Stimulated activated CD8-positive, alpha-beta memory T cell treated with anti-CD3 and anti-CD28 coated beads, Interleukin-4, amount 100 ng/mL, for 4 hours (primary cell): ENCODE measurements at places on chromosomes 12 and 14.
A peak's percentile ranks its signal among the peaks of the same experiment; 100 is the strongest.

- DNase-seq: no peak
These were observed 1.3 kb downstream of the RAD52 start for GRCh38 chr12:948238-948637.

GRCh38 chr12:45730084-45730347 is 510 bp downstream of the ARID2 start:
- DNase-seq: no peak

GRCh38 chr12:89927226-89927698 is 218.6 kb upstream of the ATP2B1 start:
- no peak for DNase-seq

GRCh38 chr12:49937639-49938300 is 12.8 kb upstream of the AQP2 start:
- no peak for DNase-seq

GRCh38 chr14:93974299-93974698 is 2.1 kb downstream of the ASB2 start:
- no peak for DNase-seq

GRCh38 chr12:96985515-96986362 is 78.7 kb downstream of the NEDD1 start:
- no peak for DNase-seq

GRCh38 chr14:103126873-103127304 is 3.6 kb downstream of the TNFAIP2 start:
- DNase-seq: no peak

DNA sequence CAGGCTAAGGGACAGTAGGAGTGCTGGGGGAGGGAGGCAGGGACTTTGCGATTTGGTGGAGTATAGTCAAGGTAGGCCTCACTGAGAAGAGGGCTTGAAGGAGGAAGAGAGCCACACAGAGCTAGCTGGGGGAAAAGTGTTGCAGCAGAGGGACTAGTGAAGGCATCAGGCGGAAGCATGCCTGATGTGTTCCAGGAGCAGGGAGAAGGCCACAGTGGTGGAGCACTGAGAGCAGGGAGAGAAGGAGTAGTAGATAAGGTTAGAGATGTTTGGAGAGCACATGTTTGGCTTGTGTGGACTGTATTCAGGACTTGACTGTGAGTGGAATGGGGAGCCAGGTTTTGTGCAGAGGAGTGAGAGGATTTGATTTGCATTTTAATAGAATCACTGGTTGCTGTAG is 9.0 kb downstream of the FRMD6 start:
- no peak for DNase-seq

DNA sequence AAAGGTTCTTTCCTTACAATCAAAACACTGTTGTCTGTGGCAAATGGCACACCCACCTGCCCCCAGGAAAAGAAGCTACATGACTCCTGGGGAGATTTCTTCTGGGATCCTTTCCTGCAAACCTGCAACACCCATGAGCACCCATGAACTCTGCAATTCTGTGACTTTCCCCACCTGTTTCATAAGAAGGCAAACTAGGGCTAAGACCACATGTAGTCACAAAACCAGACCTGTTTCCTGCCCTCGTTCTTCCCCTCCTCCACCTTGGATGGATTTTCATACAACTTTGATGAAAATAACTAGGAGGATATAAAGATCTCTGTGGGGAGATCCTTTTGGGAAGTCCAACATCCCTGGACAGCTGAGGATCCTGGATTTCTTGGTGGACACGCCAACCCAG is 1084.7 kb downstream of the BCL11B start:
- DNase-seq: no peak

DNA sequence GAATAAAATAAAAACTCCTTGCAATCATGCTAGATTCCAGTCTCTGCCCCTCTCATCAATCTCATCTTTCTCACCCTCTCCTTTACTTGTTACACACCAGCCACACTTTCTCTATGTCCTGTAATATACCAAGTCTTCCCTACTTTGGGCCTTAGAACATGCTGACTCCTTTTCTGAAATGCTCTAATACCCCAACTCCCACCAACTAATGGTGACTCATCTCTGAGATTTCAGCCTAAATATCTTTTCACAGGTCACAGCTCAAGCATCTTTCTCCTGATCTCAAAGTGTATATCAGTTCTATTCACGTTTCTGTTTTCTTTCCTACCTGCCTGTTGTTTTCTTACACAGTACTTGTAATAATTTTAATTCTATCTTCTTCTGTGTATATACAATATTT is 378.9 kb upstream of the PRICKLE1 start:
- DNase-seq: no peak

DNA sequence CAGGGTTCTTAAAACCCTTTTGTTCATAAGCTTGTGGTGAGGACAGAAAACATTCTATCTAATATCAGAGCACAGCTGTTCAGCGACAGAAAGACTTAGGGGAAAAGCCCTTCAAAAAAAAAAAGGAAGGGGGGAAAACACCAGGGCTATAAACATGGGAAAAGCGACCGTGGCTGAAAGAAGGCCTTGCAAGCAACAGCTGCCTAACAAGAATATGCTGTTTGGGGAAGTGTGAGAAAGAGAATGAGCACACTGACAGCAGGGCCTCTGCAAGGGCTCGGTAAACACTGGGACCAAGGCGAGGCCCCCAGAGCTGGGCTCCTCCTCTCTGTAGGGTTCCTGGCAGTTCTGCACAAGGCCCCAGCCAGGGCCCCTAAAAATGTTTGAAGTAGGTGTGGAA is 27.4 kb upstream of the CCND2 start:
- no peak for DNase-seq

DNA sequence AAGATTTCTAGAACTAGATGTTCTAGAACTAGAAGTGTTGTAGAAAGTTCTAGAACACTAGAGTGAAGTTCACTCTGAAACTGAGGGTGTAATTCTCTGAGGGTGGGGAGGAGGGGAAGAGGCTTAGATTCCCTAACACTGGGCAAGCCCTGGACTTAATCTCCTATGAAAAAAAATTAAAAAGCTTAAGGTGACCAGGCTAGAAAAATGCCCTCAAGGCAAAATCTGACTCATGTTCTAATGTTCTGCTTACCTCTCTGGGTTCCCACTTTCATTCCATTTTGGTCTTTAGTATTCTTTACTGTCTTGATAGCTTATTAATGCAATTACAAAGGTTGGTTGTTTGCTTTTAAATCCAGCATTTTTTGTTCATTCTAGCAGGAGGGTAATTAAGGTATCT is 101.5 kb downstream of the KICS2 start:
- DNase-seq: no peak

DNA sequence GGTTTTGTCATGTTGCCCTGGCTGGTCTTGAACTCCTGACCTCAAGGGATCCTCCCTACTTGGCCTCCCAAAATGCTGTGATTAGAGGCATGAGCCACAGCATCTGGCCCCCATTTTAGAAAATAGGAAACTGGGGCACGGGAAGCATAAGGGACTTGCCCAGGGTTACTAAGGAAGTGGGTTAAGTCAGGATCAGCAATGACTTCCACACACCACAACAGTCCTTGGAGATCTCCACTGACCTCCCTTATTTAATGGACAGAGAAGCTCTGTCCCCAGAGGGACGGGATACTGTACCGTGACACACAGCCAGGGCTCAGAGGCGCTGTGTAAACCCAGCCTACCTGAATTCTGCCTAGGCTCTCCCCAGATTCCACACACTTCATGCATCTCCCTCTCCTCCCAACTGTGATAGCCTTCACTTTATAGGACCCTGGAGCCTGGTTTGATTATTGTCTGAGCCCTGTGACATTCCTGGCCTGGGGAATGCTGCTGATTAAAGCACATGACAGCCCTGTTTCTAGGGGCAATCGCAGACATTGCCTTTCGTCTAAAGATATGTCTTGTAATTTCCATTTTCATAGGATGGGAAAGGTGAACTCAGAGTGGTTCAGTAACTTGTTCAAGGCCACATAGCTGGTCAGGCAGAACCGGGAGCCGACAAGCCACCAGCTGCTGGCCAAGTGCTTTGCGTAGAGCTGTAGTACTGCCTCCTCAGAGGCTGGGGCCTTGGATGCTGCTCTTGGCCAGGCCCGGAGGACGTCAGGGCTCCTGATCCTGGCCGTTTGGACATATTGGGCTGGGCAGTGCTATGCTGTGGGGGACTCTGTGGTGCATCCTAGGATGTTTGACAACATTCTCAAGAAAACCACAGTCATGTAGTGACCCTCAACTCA is 20.8 kb downstream of the SERPINA1 start:
- DNase-seq: no peak

DNA sequence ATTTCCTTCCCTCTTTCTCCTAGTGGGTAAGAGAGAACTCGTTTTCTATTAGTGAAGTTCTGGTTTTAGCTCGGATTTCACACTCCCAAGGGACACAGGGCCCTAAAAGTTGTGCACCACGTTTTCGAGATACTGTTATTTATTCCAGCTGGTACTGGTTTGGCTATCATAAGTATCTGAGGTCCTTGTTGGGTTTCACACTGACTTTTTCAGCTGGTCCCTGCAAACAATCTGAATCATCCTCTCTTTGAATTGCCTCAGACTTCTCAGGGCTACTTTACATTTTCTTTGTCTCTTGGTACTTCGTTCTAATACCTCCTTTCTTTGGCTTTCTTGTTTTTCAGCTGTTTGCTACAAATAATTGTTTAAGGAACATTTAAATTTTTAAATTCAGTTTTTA is 75.7 kb downstream of the SCN8A start:
- no peak for DNase-seq

- no peak for DNase-seq
These were observed 28.8 kb upstream of the IGF1 start for GRCh38 chr12:102509123-102509626.

- DNase-seq: no peak
These were observed 707.9 kb downstream of the AACS start for GRCh38 chr12:125773033-125773640.

- DNase-seq: no peak
These were observed 43.1 kb downstream of the SOX5 start for GRCh38 chr12:23906329-23906728.

GRCh38 chr12:24839268-24839791 is 109.6 kb downstream of the BCAT1 start:
- DNase-seq: no peak

- peak; percentile 13 for DNase-seq
These were observed 27.9 kb downstream of the BORCS5 start for GRCh38 chr12:12384571-12385340.

DNA sequence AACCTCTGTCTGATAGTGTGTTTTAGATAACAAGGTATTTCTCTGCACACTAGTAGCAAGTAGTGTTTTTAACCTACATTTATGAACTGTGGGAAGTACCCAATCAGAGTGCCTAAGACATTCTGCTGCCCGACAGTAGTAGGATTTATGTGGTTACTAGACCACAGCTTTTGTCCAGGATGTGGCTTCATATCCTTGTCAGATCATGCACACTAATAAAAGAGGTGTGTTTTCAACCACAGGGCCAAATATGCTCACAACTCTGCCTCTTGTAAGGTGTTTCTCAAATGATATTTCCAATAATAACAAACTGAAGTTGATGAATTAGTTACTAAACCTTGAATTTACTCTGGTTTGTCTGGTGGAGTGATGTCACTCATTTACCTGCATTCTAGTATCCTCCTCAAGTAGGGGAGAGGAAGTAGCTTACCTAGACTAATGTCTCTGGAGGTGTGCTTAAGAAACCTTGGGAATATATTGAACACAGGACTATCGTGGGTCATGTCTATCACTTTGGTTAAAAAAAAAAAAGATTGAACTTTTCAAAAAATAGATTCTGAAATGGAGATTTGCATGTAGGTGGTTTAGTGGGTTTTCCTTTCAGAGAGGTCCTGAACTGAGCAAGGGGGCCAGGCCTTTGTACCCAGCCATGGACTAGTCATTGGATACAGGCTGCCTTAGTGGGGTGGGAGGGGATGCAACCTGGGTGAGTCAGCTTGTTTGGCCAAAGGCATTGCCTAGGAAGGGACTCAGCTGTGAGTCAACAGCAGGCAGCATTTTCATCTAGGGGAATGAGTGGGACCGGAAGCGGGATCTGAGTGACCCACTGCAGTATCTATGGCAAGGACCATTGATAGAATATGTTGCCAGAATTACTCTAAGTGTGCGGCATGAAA is 14.1 kb downstream of the FBXW8 start:
- DNase-seq: no peak

DNA sequence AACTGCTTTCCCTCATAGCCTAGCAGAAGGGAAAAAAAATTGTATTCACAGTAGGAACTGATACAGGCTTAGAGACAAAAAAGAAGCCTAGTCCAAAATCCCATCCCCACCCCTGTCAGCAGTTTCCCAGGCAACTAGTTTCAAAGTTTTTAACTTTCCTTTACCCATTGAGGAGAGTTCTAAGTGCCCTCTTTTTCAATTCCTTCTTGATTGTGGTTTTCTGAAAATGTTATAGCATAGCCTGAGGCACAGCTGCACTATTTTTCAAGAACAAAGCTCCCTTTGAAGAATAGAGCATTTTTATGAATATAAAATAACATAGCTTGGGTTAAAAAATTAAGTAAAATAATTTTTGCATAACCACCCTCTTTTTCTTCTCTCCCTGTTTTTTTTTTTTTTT is 81.6 kb downstream of the IPO8 start:
- DNase-seq: no peak

GRCh38 chr12:21169878-21170472 is 39.0 kb downstream of the SLCO1B1 start:
- DNase-seq: peak; percentile 3

GRCh38 chr14:82009076-82009475 is 475.4 kb upstream of the SEL1L start:
- DNase-seq: no peak

DNA sequence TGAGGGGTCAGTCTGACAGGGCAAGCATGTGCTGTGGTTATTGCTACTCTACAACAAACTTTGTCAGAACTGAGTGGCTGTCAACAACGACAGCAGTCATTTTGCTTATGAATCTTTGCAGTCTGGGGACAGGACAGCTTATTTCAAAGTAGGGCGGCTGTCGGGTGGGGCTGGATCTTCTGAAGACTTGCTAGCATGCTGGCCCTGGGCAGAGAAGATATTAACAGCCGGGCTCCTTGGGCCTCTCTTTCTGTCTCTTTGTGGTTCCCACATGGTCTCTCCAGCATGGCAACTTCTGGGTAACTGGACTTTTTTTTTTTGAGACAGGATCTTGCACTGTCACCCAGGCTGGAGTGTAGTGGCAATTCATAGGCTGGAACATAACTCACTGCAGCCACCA is 33.9 kb upstream of the ALDH2 start:
- no peak for DNase-seq

GRCh38 chr12:10940389-10940788 is 1.3 kb upstream of the TAS2R14 start:
- DNase-seq: no peak

DNA sequence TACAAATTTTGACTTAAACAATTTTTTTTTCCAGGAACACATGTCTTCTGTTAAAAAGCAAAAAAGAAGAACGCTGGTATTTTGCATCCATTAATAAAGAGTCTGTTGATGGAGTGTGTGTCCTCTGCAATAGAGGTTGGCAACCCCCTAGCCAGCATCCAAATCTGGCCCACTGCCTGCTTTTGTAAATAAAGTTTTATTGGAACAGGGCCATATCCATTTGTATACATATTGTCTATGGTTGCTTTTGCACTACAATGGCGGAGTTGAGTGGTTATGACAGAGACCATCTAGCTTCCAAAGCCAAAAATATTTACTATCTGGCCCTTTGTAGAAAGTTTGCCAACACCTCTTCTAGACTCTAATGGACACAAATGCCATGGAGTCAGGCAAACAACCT is 49.6 kb downstream of the CCDC92 start:
- no peak for DNase-seq
